DMS79 (cell line): ENCODE measurements at places on chromosomes 6 and 20.

DNA sequence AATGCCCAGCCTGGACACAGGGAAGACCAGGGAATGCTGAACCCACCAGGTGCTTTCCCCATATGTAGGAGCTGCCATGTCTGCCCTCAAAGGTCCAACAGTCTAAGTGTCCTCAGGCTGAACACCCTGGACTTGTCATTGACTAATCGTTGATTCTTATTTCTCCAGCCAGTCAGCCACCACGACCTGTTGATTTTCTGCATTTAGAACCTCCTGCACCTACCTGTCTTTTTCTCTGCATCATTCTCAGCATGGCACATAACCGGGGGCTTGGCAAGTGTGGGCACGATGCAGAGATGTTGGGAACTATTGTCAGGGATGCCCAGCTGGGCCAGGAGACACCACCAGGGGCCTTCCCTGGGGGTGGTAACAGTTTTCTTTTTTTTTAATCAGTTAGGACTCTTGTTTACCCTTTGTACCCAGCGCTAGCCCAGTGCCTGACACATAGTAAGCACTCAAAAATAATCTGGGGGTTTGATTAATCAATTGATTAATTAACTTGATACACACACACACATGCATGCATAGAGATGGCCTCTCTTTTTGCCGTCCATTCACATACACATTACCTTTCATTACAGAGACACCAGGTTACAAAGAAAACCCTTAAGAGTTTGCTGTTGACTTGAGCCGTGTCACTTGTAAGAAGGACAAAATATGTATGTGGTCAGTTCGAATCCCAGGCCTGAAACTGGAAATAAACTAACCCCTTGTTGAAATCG, 29.0 kb upstream of the SCUBE3 start:
- no peak for DNase-seq

- DNase-seq, result no peak
Observed at GRCh38 chr6:16511723-16512489, 249.4 kb downstream of the ATXN1 start.

DNA sequence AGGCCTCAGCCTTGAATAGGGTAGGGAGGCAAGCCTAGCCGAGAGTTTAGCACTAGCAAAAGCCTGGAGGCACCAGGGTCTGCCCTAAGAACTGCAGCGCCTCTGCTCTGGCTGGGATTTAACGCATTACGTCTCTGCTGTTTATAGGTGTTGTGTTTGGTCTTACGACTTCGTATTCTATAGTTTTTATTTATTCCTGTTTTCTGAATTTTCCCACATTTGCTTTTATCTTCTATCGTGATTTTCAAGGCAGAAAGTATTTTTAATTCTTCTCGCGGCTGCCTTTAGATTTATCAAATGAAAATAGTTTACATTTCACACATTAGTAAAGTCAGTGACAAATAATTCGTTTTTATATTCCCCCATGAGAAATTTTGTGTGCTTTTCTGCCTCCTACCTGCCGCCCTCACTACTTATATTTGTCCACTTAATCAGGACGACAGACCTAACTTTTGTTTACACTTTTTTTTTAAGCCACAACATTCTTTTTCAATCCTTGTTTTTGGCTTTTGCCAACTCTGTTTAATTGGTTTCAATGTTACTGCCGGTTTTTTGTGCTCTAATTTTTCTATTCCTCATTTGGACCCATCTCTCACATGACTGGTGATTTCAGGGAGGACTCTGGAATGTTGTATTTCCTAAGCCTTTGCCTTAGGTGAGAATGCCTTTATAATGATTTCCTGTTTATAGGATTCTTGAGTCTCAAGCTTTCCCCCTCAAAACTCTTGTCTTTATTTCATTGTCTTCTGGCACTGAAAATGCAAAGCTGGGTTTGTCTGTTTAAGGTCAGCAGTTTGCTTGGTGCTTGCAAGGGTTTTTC, 1.3 kb upstream of the LZTS3 start:
- no peak for DNase-seq

DNA sequence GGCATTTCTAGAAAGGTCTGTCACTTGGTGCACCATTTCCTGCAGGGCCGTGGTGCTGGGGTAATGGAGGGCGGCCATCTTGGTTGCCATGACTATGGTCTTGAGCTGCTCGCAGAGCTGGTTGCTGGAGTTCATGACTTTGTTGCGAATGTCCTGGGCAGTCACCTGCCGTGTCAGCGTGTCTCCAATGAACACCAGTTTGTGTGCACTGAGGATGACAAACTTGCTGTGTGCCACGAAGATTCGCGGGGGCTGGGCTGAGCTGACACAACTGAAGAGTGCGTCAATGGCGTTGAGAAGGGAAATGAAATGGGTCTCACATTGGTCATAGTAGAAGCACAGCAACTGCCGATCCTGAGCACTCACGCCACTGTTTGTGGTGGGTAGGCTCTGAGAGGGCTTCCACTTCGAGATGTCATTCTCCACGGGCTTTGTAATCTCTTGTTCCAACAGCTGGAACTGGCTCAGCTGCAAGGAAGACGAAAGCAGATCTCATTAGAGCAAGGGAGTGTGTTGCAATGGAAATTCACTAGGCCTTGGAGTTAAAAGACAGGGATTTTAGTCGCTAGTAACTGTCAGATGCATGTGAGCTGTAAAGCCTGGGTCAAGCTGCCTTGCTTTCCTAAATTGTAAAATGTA, 47.1 kb downstream of the NEDD9 start:
- no peak for DNase-seq

- DNase-seq, result no peak
Observed at GRCh38 chr6:3230256-3230882, 2.9 kb upstream of the TUBB2B start.

DNA sequence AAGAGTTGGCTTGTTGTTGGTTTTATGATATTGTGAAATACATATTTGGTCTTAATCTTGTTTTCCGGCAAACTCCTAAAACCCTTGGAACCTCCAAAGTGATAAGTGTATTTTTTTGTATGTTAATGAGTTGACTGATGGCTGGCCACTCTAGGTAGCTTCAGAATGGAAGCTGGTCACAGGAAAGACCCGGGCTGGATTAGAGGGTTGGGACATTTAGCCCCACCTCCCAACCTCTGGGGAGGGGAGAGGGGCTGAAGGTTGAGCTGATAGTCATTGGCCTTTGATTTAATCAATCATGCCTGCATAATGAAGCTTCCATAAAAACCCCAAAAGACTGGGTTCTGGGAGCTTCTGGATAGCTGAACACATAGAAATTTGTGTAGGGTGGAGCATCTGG, 42.7 kb downstream of the SASH1 start:
- DNase-seq, result no peak

GRCh38 chr6:13863699-13864155, 49.4 kb upstream of the MCUR1 start:
- DNase-seq, result no peak

- DNase-seq, result no peak
Observed at GRCh38 chr6:29953686-29954085, 11.4 kb downstream of the HLA-A start.

- no peak for DNase-seq
Observed at GRCh38 chr6:157747370-157747769, 75.7 kb upstream of the SNX9 start.

DNA sequence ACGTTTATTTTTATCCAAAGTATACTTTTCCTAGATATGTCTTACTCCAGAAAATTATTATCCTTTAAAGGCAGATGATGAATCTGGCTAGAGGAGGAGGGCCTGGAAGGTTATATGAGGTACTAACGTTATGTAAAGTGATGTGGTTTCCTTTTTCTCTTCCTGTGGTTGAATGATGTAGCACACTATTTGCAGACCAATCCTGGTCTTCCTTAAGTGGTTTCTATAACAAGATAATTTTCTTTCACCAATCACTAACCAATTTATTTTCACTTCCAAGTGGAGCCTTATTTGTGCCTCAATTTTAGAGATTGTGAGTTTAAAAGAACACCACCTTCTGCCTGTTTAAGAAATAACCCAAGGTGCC, 154.6 kb upstream of the SOX4 start:
- DNase-seq, result no peak

- DNase-seq, result no peak
Observed at GRCh38 chr6:143538374-143538773, 26.9 kb upstream of the FUCA2 start.

DNA sequence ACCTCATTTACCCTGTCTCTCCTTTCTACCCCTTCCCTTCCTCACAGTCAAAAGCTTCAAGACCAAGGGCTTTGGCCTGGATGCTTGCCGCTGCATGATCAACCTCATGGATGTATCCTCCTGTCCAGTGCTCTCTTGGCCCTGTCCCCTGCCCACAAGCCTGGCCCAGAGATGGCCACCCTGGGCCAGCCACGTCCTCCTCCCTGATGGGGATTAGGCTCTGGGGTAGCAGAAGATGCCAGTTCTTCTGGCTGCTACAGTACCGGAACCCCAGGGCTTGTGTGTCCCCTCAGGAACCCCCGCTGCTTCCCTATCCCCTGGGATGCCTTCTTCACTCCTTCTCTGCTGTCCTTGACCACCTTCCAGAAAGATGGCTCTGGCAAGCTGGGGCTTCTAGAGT, 22.3 kb downstream of the CAPN11 start:
- DNase-seq, result no peak

DNA sequence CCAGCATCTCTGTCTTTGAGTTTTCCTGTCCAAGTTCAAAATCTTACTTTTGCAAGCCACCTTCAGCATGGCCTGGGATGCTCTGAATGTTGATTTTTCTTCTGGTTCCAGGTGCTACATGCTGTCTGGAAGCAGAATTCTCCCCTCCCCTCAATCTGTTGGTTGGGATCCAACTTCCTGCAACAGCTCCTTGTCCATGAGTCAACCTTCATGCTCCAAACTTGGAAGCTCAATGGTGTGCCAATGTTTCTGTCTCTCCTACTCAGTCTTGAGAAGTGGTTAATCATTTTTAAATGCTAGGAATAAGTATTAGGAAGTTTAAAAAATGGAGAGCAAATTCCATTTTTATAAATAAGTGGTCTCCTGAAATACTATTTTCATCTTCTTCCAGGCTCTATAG, 33.2 kb upstream of the PLEKHG1 start:
- DNase-seq, result no peak
